Gastrocnemius medialis (tissue), 4 donors: ENCODE measurements at places on chromosomes 16 and 17. TPM values are rescaled to one million over a fixed set of nuclear protein-coding genes. Genes with fewer than 3 reads are reported as not detected.

DNA sequence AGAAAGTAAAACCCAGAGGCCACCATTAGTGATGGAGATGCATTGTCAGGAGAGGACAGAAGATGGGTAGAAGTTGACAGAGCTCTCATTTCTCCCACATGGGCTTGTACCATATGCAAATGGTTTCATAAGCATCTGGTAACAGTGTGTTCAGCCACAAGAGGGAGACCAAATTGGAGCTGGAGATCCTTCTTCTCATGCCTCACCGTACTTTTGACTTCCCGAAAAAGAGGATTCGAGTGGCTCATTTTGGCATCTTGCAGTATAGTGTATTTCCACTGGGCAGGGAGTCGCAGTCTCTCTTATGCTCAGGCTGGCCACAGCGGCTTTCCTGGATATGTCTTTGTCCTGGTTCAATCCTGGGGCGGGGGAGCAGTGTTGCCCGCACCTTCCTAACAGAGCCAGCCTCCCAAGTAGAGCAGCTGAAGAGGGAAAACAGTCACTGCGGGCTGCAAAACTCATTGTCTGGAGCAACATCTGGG is 23.8 kb downstream of the TBC1D3B start:
- no peak for DNase-seq

GRCh38 chr16:68265078-68265920 is 973 bp downstream of the SLC7A6 start:
- peak; percentile 77 for DNase-seq

DNA sequence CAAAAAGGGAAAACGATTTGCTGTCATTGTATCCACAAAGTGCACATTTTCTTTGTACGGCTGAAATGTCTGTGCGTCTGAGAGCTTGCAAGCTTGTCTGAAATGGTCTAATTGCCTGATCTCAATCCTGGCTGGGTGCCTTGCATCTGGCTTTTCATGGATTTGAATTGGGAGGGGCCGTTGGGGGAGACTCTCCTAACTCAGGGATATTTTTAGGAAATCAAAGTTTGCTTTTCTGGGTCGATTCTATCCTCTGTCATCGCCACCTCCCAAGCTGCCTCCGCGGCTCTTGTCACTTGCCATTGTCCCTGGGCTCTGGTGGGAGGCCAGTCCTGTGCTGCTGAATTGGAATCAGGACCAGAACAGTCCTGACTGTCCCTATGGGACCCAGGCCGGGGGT is 33.3 kb upstream of the MGAT5B start:
- no peak for DNase-seq

DNA sequence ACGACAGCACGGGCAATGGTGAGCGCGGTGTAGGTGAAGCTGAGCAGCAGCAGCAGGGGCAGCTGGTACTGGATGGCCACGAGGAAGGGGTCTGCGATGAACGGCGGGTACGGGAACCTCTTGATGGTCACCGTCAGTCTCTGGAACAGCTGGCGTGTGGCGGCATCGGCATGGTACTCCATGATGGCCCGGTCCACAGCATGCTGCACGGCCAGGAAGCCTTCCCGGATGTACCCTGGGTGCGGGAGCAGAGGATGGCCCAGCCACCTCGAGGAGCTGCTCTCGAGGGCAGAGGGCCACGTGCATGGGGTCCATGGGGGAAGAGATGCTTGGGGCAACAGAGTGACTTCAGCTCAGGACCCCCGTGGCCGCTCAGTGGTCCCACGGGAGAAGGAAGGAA is 20.9 kb downstream of the ABCA3 start:
- no peak for DNase-seq

- no peak for DNase-seq
Measured at GRCh38 chr17:77092025-77092424, 48.7 kb upstream of the SEC14L1 start.

GRCh38 chr17:39174920-39175694 is 9.1 kb upstream of the ARL5C start:
- DNase-seq = peak; percentile 77

DNA sequence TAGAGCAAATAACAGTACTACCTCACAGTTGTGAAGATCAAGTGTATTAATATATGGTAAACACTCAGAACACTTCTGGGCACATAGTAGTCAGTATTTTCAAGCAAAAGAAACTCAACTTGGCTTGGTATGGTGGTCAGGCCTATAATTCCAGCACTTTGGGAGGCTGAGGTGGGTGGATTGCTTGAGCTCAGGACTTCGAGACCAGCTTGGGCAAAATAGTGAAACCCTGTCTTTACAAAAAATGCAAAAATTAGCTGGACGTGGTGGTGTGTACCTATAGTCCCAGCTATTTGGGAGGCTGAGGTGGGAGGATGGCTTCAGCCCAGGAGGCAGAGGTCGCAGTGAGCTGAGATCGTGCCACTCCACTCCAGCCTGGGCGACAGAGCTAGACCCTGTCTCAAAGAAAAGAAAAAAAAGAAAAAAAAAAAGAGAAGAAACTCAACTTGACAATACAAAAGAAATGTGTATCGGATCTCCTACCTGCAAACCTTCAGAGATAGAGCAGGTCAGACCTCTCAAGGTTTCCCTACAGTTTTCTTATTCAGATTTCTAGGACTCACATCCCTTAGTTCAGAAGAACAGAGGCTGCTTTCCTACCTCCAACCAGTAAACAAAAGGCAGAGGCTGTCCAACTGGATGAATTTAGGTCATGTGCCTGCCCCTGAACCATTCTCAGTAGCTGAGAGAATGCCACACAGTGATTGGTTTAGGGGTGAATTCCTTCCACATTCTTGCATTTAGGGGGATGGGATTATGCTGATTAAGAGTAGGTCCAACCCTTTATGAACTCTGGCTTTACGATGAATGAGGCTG is 1.7 kb upstream of the KPNA2 start:
- DNase-seq = no peak

GRCh38 chr17:78184868-78185267 is 2.0 kb downstream of the TK1 start:
- no peak for DNase-seq

GRCh38 chr17:7685533-7686221 is 1.6 kb downstream of the TP53 start:
- peak; percentile 83 for DNase-seq

DNA sequence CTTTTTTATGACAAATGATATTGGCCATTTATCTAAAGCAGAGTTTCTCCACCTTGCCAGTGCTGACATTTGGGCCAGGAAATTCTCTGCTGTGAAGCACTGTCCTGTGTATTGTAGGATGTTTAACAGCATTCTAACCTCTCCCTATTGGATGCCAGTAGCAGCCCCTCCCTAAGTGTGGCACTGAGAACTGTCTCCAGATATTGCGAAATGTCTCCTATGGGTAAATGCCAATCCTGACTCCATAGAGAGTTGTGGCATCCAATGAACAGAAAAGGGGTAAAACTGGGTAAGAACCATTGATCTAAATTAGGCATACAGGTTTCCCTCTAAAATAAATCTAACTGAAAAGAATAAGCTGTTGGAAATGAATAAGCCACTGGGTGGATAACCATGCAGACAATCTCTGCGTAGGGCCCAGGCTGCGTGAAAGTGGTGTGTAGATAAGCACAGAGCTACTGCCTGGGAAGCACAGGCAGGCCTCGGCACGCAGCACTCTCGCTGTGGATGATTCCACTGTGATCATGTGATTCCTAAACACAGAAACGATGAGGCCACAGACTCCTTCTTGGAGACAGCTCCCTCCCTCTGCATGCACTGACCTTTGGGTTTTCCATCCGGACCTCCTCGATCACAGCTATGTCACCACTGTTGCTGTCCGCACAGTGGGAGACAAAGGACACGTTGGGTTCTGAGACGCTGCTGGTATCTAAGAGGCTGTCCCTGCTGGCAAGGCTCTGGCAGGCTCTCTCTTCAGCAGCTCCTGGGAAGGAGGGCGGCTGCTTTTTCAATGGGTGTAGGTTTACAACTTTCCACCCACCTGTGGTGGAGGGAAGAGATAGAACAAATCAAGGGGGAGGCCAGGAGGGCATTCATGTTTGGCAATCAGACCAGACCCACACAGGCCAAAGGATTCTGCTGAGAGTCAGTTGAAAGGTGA is 44.1 kb downstream of the GTF3C1 start:
- no peak for DNase-seq

- no peak for DNase-seq
Measured at GRCh38 chr16:49824593-49824992, 31.3 kb downstream of the ZNF423 start.

GRCh38 chr16:54007504-54007903 is 279.1 kb downstream of the IRX3 start:
- DNase-seq = no peak

KRT28 gene
- not detected for total RNA-seq

METTL16 gene
- total RNA-seq = 19.9 TPM

AIPL1 gene
- not detected for total RNA-seq

KRT12 gene
- not detected for total RNA-seq

NEUROD2 gene
- not detected for total RNA-seq

ARL17B gene
- 11.8 TPM for total RNA-seq

KDM6B gene
- 4.4 TPM for total RNA-seq

GPR139 gene
- total RNA-seq = not detected
